ENCODE measurements at places on chromosomes 1 and 21. TPM values are rescaled to one million over a fixed set of nuclear protein-coding genes. Genes with fewer than 3 reads are reported as not detected.

DNA sequence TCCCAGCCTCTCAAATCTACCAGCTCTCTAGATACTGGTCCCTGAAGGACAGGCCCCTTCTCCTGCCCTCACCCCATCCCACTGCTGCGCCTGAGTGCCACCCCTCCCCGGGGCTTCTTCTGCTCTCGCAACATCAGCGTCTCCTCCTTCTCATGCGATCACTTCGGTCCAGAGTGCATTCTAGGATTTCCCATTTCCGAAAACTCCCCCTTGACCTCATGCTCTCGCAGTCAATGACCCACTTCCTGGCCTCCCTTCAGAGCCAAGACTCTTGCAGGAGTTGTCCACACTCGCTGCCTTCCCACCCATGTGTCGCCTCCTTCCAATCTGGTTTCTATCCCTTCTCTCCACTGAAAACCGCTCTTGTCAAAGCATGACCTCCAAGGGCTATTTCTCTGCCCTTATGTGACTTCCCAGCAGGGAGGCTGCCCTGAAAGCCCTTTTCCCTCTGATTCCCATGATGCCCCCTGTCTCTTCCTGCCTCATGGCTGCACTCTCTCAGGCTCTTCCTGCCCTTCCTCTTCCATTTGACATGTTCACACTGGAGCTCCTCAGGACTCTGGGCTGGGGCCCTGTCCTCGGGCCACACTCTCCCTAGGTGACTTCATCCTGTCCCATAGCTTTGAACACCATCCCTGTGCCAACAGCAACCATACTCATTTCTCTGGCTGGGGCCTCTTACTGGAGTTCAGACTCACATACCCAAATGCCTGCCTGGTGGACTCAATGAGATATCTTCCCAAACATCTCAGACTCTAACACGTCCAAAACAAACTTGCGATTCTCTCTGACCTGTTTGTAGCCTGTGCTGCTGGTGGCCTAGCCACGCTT is 46.0 kb downstream of the LDLRAD2 start:
- DNase-seq, result no peak

FOXD2 gene
- 1.0 TPM for total RNA-seq

DNA sequence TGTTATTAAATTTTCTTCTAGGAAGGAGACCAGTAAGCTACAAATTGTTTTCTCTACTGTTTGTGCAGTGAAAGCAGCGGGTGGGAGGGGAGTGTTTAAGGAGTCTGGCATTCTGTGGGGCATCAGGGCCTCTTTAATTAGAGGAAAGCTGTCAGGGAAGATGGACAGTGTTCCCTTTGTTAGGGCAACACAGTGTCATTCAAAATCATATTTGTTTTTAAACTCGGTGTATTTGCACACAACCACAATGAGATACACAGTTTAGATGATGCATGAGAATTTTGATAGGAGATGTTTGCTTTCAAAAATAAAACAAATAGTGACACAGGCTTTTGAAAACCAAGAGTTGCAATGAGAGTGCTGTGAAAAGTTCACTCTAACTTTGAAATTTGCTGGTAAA is 15.1 kb upstream of the ST6GALNAC3 start:
- DNase-seq, result no peak

SLC44A5 gene
- total RNA-seq, result 0.20 TPM

DNA sequence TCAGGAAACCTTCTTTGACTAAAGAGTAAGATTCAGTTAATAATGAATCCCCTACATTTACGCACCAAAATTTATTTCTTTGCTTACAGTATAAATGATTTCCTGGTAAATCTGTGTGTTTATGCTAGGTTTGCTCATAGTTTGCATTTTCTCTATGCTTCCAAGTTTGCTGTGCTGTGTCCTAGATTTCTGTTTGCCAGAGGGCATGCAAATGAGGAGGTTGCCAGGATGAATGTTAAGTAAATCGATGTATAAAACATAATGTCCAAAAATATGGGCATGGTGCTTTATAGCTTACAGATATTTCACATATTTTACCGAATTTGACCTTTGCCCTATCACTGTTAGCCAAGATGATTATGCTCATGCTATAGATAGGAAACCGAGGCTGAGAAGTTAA is 63.8 kb downstream of the TBX19 start:
- DNase-seq, result no peak

- no peak for DNase-seq
Measured at GRCh38 chr1:101278845-101279244, 42.0 kb downstream of the S1PR1 start.

Data from chondrocyte (in vitro differentiated cells).